ENCODE measurements at places on chromosomes 7 and 10.

DNA sequence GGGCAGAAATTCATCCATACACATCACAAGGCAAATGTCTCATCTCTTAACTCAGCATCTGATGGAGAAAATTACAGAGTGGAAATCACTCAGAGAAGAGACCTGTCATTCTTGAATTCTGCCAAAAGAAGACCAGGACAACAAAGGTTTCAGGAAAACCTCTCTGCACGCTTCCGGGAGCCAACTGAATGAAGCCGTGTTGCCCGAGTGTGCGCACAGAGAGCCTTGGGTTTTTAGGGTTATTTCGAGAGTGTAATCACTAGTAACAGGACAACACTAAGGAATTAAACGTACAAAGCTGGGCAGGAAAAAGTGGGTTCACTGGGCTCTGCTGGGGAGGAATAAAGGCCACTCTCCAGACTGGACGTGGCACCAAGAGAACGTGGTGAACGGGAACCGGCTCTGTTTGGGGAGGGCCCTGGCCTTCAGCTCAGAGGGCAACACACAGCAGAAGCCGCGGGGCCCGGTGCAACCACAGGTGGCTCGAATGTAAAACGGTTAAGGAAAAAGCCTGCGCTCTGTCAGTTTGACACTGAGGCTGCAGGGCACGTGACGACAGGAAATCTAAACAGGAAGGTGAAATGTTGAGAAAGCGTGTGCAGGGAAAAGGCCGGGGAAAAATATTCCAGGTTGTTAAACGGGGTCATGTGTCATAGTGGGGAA lies 331.5 kb downstream of the DNAJB6 start:
- no peak for DNase-seq

DNA sequence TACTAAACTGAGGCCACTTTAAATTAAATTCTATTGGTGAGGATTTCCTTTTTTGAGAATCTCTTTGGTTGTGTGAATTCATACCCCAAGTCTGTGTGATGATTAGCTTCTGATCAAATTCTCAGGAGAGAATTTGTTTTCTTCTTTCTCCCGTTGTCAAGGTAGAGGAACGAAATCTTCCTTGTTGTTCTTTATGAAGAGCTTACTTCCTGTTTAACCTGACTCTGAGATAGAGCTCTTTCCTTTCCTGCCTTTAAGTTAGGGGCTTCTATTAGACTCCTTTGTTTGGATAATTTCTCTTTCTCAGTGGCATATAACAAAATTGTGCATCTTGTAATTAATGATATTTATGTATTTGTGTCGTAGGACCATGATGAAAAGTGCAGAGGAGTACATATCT lies 572.1 kb downstream of the REEP3 start:
- no peak for DNase-seq

DNA sequence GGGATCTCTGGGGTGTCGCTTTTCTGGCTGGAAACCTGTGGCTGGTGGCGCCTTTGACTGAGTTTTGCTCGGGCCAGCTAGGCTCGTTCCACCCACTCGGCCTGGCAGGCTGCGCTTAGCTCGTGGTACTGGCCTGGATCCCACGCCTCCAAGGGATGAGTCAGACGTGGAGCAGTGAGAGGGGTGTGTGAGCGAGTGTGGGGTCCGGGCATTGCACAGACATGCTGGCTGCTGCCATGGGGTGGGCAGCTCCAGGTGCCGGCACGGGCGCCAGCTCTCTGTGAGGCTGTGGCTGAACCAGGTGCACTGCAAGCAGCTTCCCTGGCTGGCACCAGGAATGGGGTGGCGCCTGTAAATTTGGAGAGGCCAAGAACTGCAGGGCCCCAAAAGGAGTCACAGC lies 63.1 kb upstream of the CACNA2D1 start:
- no peak for DNase-seq

- DNase-seq = no peak
These were observed 53.7 kb upstream of the DUSP5 start for GRCh38 chr10:110444004-110444337.

- DNase-seq = no peak
These were observed 165.8 kb downstream of the CACNB2 start for GRCh38 chr10:18306031-18306430.

GRCh38 chr7:22542254-22542653 lies 42.3 kb upstream of the STEAP1B start:
- no peak for DNase-seq

- no peak for DNase-seq
These were observed 18.3 kb upstream of the ELN start for GRCh38 chr7:74009719-74010118.

DNA sequence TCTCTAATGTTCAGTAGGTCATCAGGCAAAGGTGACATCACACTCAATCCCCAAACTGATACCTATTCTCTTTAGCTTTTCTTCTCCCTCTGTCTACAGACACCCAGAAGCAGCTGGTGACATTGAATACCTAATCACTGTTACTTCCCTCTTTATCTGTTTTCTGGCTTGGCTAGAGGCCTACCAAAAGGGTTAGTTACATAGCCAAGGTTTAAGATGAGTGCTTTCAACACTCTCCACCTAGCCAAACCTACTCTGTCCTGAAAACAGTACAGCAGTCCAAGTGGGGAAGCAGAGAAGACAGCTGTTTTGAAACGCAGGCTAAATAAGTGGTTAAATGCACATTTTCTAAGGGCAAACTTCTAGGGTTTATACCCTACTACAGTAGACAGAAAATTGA lies 39.4 kb downstream of the CCNJ start:
- no peak for DNase-seq

GRCh38 chr7:40527723-40528122 lies 392.9 kb downstream of the SUGCT start:
- DNase-seq = no peak

DNA sequence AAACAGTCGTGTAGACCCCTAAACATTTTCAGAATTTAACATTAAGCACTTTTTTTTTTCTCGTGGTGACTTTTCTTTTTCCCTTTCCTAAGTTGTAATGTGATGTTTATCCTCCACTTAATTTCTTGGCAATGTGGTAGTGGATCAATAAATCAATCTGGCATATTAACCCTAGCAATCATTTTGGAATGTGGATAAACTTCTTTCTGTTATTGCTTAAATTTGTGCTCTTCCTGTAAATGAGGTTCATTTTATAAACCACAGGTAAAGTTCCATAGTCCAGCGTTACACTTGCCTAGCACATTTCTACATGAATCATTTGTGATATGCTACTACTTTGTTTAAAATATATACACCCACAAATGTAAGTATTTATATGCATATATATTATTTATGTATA lies 247.4 kb upstream of the ETV1 start:
- DNase-seq = no peak

DNA sequence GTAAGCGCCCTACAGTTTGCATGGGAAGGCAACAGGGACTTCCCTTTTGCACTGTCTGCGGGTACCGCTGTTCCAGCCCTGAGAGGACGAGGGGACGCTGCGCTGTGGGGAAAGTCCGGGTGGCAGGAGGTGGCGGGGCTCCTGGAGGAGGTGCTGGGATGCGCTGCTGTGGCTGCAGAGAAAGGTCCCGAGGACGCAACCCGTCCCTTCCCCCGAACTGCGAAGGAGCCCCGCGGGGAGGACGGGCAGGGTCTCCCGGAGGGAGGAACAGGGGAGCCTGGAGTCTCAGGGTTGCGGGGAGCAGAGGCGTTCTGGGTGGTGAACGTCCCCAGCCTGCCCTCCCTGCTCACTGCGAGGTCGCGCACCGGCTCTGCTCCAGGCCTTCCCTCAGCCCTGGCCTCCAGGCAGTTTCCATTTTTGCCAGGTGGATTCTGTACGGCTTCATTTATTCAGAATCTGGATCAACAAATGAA lies 91.6 kb downstream of the CXCL12 start:
- no peak for DNase-seq

- no peak for DNase-seq
These were observed 84.1 kb upstream of the LRRC18 start for GRCh38 chr10:49023752-49024151.

- DNase-seq = no peak
These were observed 5.6 kb upstream of the OGDHL start for GRCh38 chr10:49767752-49768151.

GRCh38 chr7:133313575-133313974 lies 60.7 kb downstream of the EXOC4 start:
- DNase-seq = no peak

All from esophagus squamous epithelium (tissue), 5 donors.